ENCODE measurements at places on chromosomes 7 and 10.

- no peak for DNase-seq
Observed at GRCh38 chr10:64142395-64142794, 621.2 kb downstream of the REEP3 start.

- no peak for DNase-seq
Observed at GRCh38 chr7:33428415-33428814, 299.1 kb downstream of the BBS9 start.

GRCh38 chr7:157969995-157970394 lies 617.6 kb downstream of the PTPRN2 start:
- DNase-seq = no peak

- DNase-seq = no peak
Observed at GRCh38 chr7:111986601-111987000, 219.6 kb downstream of the DOCK4 start.

DNA sequence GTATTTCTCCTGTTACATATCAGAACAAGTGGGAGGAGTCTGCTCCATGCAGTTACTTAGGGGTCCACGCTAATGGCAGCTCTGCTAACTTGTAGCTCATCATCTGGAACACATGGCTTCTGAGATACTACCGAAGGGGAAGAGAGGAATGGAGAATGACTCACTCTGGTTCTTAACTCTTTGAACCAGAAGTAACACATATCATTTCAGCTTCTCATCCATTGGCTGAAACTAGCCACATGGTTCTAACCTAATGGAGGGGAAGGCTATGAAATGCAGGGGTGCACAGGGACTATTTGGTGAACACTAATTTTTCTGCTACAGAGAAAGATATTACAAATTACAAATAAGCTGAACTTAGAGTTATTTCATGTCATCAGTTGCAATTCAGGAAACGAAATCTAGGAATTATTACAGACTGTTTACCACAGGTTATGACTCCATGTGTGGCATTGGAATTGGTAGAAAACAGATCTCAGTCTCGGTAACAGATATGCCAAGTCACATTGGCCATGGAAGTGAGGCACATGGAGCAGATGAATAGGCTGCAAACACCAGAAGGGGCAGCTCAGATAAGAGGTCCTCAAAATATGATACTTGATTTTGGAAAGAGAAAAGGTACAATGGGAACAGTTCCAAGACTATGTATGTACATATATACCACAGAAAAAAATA lies 9.4 kb upstream of the KAT6B start:
- DNase-seq = no peak

DNA sequence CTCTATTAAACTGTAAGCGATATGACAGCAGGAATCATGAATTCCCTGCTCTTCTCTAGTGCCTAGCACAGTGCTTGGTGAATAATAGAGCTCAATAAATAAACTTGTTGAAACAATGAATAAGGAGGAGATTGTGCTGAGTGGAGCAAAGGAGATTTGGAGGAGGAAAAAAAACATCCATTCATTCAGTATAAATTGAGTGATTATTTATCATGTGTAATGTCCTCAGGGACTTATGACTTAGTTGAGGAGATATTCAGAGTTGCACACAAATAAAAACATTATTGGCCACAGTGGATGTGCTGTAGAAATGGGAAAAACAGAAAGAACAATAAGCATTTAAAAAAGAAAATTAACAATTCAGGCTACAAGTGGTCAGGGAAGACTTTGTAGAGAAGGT lies 125.7 kb downstream of the FOXP2 start:
- no peak for DNase-seq

DNA sequence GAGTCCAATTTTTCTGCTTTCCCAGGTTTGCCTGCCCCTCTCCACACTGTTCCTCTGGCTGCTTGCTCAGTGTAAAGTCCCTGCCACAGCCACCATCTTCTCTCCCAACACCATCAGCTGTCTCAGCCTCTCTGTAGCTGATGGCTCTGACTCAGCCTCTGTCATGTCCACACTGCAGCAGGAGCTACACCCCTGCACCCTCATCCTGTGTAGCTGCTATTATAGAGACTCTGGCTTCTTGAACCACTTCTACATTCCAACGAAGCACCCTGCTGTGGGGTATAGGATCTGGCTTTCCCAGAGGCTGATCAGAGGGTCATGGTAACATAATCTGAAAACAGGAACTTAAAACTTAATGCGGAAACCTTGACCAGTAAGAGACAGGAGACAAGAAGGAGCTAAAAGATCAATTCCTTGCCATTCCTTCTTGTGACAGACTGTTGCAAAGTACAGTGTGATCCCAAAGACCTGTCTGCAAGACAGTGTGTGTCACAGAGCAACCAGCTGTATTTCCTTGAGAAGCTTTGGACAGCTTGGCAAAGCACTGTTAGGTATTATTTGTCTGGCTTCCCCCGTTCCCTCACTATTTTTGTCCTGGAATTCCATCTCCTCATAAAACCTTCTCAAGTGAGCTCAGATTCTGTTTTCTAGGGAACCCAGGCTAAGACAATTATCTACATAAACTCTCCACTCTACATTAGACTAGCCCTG lies 42.3 kb downstream of the NRCAM start:
- no peak for DNase-seq

DNA sequence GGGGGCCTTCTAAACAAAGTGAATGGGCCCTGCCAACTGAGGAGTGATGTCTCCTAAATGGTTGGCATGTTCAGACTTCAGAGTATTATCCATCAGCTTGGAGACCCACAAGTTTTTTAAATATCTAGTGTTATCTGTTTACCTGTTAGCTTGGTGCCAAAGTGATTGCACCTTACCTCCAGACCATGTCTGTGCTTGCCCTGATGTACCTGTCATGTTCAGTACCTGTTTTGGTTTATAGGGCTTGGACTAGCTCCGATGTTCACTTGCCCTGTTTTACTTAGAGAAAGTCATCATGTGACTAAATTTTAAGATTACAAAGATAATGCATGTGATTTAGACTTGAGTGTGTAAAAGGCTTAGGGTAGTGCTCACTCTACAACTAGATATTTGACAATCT lies 67.7 kb downstream of the CNNM2 start:
- DNase-seq = no peak

- no peak for DNase-seq
Observed at GRCh38 chr7:25478925-25479324, 250.6 kb upstream of the NPVF start.

Measured in naive thymus-derived CD4-positive, alpha-beta T cell (primary cell).